ENCODE measurements at places on chromosomes 3 and 15.

DNA sequence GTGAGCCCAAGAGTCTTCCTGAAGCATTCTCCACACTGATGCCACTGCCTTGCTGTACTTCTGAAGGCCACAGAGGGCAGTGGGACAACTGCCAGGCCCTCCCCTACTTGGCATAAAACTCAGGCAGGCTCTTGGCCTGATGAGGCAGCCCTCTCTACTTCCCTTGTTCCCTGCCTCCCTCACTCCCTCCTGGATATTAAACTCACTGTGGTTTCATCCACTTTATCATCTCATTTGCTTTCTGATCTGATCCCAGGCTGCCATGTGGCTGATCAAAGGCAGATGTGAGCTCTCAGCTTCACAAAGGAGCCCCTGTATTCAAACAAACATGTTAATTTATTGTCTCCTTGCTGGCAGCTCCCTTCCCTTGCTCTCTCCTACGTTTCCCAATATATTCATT, 533.5 kb downstream of the IGSF11 start:
- no peak for DNase-seq

DNA sequence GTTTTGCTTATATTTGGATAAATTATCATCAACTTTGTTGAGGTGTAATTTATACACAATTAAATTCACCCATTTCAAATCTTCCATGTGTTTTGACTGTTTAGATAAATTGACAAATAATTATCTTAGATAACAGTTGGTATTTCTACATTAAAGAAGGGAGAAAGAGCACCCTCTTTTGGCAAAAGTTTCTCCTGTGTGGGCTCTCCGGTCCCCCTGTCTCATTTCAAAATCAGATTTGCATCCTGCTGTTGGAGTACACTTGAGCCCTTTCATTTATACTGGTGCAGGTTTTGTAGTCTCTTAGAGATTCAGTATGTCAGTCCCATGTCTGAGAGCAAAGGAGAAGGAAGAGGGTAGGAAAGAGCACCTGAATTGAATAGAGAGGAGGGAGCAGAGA, 49.4 kb downstream of the NKIRAS1 start:
- no peak for DNase-seq

GRCh38 chr3:32220006-32220405, 18.5 kb upstream of the CMTM8 start:
- no peak for DNase-seq

GRCh38 chr15:67819636-67820035, 5.7 kb upstream of the SKOR1 start:
- no peak for DNase-seq

- no peak for DNase-seq
These were observed 4.3 kb downstream of the ISL2 start for GRCh38 chr15:76340803-76341365.

DNA sequence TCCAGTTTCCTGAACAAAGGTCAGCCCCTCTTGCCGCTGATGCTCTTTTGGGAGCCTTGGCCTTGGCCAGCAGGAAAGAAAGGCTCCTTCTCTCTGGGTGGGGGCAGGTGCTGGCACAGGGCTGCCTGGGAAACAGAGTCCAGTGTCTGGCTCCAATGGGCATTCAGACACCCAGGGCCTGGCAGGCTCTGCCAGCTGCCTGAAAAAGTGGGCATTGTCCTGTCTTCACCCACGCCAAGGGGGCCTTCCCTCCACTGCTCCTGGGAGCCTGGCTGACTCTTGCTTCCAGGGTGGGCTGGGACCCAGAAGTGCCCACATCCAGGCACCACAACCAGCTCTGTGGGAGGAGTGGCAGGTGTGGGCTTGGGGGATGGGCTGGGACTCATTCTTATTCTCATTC, 62.7 kb downstream of the RHCG start:
- no peak for DNase-seq

GRCh38 chr15:98957655-98958054, 49.9 kb downstream of the PGPEP1L start:
- DNase-seq = no peak

GRCh38 chr15:25245801-25246622, 192.8 kb downstream of the UBE3A start:
- DNase-seq = no peak

DNA sequence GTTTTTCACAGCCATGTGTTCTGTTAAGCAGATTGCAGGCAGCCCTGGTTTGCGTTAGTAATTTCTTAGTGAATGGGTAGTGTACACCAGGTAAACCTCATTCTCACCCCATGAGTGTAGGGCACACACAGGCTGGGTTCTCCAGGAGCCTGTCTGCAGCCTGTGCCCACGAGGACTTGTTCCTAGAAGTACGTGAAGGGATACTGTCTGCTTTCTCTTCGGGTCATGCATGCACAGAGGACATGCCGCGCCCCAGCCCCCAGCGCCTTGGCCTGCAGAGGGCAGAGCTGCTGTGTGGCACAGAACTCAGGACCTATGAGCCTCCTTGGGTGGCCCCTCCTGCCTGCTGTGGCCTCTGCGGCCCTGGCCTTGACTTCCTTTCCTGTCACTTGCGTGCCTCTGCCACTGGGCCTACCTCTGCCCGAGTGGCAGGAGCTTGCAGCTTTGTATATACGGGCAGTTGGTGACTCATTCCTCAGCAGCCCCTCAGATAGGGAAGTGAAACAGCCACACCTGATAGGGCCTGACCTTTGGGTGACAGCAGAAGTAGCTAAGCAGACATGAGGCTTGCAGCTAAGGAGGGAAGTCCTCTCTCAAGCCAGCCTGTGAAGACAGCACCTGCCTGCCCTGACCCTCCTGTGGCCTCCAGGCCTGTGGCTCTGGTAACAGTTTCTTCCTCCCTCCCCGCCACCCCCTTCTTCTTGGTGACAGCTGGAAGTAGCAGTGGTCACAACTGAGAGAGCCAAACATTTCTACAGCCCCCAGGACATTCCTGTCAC, 19.5 kb downstream of the PPCDC start:
- no peak for DNase-seq

GRCh38 chr3:116517308-116517707, 72.0 kb upstream of the LSAMP start:
- no peak for DNase-seq

GRCh38 chr3:56997041-56997440, 63.4 kb upstream of the SPATA12 start:
- no peak for DNase-seq

- DNase-seq = no peak
These were observed 13.3 kb upstream of the CHRNB4 start for GRCh38 chr15:78654272-78654671.

DNA sequence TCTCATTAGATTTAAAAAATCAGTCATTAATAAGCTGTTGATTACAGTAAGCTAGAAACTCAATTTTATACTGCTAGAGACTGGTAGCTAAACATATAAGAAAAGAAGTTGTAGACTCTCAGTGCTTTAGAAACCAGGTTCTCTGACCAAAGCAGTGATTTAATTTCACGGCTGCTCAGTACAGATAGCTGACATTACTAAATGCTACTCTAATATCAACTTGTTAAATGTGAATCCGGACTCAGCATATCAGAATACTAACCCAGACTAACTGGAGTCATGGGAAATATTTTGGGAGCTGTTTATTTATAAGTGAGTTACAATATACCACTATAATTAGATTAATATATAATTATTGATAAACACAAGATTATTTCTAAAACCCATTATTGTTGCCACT, 80.4 kb downstream of the NEDD4 start:
- DNase-seq = no peak

- no peak for DNase-seq
These were observed 256.5 kb upstream of the NECTIN3 start for GRCh38 chr3:110815008-110815583.

DNA sequence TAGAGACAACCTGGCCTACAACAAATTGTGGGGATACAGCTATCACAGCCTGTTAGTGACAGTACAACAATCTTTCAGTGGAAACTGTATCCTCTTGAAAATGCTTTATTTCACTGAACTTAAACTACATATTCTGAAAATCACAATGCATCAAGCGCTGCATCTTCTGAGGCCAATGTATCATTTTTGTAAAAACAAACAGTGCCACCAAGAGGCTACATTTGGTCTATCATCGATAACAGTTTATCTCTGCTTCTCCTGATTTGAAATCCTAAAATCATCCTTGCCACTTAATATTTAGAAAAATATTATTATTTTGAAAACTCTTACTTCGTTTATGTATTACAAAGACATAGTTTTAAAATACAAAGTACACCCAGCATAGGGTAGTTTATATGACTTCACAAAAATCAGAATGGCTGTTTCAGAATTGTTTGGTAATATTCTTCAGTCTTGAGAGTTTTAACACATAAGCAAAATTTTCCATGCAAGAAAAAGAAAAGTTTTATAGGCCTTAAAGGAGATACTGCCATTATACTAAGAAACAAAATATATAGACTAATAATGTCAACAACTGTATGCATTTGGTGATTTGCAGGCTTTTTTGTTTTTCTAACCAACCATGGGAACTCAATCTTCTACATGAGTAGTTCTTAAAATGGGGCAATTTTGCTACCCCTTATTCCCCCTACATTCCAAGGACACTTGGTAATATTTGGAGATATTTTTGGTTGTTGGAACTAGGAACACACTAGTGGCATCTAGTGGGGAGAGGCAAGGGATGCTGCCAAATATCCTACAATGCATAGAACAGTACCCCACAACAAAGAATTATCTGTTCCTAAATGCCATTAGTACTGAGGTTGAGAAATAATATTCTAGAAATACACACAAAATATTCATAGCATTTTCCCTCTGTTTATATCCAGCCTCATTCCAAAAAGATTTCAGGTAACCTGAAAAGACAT, 42.3 kb downstream of the WDR72 start:
- DNase-seq = no peak

GRCh38 chr15:81373176-81373575, 837 bp downstream of the TMC3 start:
- DNase-seq = no peak

GRCh38 chr15:80210611-80211573, 41.1 kb downstream of the CTXND1 start:
- no peak for DNase-seq

GRCh38 chr3:45567730-45568172, 26.8 kb upstream of the LIMD1 start:
- DNase-seq = no peak

- DNase-seq = no peak
These were observed 23.5 kb downstream of the DNAH1 start for GRCh38 chr3:52339612-52340011.

DNA sequence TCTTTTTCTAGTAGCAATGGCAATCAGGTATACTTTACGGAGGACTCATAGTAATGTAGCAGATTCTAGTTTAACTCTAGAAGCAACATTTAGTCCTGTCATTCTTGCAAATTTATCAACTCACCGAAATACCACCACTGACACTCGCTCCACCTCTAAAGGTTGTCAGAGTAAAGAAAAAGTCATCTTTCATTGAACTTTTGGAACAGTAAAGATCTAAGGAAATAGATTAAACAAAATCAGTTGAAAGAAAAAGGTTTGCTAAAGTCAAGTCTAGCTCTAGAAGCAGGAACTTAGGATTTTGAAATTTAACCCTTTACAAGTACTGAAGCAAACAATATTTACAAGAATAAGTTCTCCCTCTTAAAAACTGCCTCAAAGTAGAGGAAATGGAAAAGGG, 8.7 kb downstream of the ATP8B4 start:
- DNase-seq = no peak

GRCh38 chr15:56760186-56760585, 26.9 kb upstream of the ZNF280D start:
- no peak for DNase-seq

GRCh38 chr3:156635034-156635433, 39.4 kb upstream of the TIPARP start:
- DNase-seq = no peak

DNA sequence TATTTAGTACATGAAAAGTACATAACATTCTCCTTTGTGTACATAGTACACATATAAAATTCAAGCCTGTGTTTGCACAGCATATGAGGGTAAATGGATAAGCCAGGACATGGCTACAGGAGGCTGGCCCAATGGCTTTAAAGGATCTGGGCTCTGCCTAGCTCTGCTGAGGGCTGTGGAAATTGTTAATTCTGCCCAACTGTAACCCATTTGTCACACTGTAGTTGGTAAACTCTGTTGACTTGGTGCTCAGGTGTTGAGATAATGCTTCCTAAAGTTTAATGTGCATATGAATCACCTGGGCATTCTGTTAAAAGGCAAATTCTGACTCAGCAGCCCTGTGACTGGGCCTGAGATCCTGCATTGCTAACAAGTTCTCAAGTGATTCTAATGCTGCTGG, 196.5 kb upstream of the ZPLD1 start:
- DNase-seq = no peak

- DNase-seq = no peak
These were observed 88.5 kb downstream of the MYLK start for GRCh38 chr3:123795471-123796251.

DNA sequence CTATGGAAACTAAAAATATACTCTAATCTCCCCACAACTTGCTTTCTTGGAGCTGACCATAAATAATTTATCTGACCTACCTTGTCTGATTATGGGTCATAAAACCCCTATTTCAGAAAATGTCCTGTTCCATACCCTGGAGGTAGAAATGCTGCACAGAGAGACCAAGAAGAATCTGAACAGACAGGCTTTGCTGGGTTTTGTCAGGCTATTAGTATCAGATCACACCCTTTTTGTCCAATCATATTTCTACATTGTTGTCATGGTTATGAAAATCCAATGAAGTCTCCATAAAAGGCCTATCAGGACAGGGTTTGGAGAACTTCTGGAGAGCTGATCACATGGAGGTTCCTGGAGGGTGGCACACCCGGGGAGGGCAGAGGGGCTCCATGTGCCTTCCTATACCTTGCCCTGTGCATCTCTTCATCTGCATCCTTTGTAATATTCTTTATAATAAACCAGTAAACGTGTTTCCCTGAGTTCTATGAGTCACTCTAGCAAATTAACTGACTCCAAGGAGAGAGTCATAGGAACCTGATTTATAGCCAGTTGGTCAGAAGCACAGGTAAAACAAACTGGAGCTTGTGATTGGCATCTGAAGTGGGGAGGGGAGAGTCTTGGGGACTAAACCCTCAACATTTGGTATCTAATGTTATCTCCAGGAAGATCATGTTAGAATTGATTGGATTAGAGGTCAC, 58.1 kb downstream of the NGLY1 start:
- no peak for DNase-seq

GRCh38 chr15:80870893-80871292, 91.7 kb downstream of the CEMIP start:
- DNase-seq = no peak

DNA sequence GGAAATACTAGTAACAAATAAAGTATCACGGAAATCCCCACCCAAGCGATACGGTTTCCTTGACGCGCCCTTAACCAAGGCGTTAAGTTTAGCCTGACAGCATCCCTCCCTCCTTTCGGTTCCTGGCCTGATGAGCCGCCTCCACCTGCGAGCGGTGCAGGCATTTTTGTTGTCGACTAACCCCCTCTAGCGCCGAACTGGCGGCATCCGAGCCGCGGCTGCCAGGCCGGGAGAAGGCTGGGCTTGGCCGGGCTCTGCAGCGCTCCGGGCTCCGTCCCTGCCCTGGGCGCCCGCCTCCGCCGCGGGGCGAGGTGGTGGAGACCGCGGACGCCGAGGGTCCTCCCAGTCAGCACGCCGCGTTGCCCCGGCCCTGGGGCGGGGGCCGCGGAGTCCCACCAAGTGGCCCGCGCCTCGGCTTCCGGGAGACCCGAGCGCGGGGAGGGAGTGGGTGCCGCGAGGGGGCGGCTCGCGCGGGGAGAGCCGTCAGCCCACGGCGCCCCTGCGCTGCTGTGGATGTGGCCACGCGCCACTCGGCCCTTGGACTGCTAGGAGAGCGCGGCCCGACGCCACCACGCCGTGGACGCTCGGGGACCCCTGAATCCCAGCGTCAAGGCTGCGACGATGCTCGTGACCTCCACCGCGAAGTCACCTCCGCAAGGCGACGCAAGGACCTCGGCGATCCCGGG, 1.1 kb upstream of the EPHA6 start:
- DNase-seq = no peak

GRCh38 chr3:140505213-140505612, 172.7 kb upstream of the TRIM42 start:
- peak; percentile 3 for DNase-seq
